ENCODE measurements at places on chromosomes 4 and X.
A peak's percentile ranks its signal among the peaks of the same experiment; 100 is the strongest.

GRCh38 chr4:5157791-5158770 lies 106.8 kb downstream of the STK32B start:
- DNase-seq: no peak

GRCh38 chr4:56164907-56165306 lies 216.2 kb downstream of the CEP135 start:
- DNase-seq: no peak

GRCh38 chr4:99847362-99847976 lies 30.8 kb downstream of the DAPP1 start:
- DNase-seq: no peak

GRCh38 chrX:55451626-55451989 lies 319 bp upstream of the MAGEH1 start:
- DNase-seq: peak; percentile 62

DNA sequence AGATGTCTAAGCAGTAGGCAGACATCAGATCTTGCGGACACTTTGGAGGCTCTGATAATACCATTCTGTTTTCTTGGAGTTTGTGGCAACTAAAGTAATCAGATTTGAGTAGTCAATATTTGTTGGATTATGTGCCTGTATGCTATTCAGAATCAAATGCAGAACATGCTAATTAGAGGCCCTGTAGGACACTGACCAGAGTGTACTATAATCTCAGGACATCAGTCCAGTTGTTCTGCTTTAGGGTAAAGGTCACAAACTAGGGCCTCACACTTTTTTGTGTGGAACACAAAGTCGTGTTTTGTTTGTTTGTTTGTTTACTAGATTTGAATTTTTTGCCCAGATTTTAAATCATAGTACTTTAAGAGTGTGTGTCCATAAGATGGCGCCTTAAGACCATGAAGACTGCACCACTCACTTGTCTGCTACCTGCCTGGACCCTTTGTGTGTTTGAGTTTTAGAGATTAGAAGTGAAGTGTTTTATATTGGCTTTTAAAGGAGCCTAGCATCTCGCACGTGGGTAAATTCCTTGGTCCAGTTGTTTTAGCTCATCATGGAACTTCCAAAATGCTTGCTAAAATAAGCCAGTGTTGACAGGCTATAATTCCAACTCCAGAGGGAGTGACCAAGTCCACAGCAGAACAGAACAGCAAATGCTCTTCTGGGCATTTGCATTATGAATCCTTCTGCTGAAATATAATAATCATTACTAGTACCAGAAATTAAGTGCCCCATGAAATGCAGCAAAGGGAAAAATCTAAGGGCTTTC lies 34.7 kb downstream of the IL13RA1 start:
- DNase-seq: no peak

DNA sequence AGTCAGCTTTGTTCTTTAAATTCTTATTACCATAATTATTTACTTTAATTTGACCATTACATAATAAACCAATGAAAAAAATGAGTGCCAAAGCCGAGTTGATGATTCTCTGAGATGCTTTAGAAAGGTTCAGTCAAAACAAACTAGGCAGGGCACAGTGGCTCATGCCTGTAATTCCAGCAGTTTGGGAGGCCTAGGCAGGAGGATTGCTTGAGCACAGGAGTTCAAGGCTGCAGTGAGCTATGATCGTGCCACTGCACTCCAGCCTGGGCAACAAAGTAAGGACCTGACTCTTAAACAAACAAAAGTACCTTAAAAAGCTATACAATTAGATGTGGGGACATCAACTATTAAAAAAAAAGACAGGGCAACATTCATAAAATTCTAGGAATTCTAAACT lies 75.0 kb downstream of the AFAP1 start:
- DNase-seq: no peak

- no peak for DNase-seq
Observed at GRCh38 chr4:109005523-109005922, 242.7 kb upstream of the ETNPPL start.

DNA sequence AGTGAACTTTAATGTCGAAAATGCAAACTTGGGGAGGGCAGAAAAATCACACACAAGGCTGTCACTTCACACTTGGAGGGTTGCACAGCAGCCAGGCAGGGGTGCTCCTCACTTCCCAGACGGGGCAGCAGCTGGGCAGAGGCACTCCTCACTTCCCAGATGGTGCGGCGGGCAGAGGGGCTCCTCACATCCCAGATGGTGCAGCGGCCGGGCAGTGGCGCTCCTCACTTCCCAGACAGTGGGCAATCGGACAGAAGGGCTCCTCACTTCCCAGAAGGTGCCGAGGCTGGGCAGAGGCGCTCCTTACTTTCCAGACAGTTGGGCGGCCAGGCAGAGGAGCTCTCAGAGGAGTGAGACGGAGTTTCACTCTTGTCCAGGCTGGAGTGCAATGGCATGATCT lies 90.6 kb downstream of the HMGB3 start:
- no peak for DNase-seq

- no peak for DNase-seq
Observed at GRCh38 chrX:38879631-38880220, 78.5 kb downstream of the MID1IP1 start.

DNA sequence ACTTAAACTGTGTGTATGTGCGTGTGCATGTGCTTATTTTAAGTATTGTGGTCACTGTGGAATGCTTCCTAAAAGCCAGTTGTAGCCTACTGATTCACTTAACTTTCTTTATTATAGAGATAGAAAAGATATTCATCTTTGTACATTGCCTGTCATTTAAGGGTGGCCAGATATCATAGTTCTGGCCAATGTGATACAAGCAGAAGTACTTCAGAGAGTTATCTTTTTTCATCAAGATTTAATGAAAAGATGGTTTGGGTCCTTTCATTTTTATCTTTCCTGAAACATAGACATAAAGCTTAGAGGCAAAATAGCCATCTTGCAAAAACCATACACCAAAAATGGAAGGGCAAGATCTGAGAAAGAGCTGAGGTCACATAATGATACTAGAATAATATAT lies 744.7 kb upstream of the ADGRL3 start:
- DNase-seq: no peak

DNA sequence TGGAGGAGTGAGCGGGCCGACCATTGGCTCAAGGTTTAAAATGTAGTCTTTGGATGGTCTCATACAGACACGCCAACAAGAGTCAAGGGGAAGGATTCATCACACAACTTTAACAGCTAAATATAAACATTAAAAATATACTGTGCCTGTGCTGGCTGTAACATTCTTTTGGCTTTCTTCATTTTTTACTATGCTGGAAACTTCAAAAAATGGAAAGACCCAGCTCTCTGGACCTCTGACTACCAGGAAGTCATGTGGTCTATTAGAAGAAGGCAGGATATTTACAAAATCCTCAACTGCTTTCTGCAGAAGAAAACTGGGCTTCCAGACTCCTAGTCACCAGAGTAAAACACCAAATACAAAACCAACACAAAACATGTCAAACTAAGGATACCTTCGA lies 49.8 kb upstream of the KLF3 start:
- DNase-seq: no peak

GRCh38 chr4:127448986-127449385 lies 183.8 kb upstream of the INTU start:
- DNase-seq: no peak

GRCh38 chr4:154044108-154044531 lies 255.2 kb upstream of the SFRP2 start:
- no peak for DNase-seq

GRCh38 chrX:15515931-15516330 lies 15.3 kb downstream of the BMX start:
- DNase-seq: no peak

- no peak for DNase-seq
Observed at GRCh38 chr4:100508691-100509090, 9.1 kb downstream of the EMCN start.

DNA sequence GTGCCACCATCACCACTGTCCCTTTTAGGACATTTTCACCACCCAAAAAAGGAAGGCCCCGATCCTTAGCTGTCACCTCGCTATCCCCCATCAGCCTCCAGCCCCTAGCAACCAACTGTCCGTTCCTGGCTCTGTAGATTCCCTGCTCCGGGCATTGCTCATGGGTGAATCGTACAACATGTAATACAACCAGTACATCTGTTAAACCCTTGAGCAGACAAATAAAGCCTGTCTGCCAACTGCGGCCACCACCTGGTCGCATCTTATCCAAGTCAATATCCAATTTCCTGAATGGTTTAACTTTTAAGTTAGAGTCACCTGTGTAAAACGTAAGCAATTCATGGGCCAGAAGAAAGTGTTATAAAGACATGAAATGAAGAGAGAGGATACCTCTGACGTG lies 251.9 kb downstream of the AFAP1 start:
- DNase-seq: no peak

GRCh38 chr4:25696409-25696808 lies 40.8 kb downstream of the SLC34A2 start:
- DNase-seq: no peak

GRCh38 chr4:76341063-76341462 lies 34.5 kb downstream of the STBD1 start:
- DNase-seq: no peak

DNA sequence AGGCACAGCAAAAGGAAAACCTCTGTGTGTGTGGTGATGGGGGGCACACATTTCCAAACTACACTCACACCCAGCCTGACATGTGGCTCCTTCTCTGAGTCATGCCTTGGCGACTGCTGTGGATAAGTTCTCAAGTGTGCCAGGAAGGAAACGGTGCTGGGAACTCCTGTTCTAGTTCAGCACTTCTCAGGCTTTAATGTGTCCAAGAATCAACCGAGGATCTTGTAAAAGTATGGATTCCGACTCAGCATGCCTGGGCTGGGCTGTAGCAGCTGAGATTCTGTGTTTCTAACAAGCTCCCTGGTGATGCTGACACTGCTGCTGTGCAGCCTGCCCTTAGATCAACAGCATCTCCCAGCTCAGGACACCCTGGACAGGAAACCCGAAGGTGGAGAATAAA lies 20.2 kb downstream of the CLNK start:
- DNase-seq: no peak

DNA sequence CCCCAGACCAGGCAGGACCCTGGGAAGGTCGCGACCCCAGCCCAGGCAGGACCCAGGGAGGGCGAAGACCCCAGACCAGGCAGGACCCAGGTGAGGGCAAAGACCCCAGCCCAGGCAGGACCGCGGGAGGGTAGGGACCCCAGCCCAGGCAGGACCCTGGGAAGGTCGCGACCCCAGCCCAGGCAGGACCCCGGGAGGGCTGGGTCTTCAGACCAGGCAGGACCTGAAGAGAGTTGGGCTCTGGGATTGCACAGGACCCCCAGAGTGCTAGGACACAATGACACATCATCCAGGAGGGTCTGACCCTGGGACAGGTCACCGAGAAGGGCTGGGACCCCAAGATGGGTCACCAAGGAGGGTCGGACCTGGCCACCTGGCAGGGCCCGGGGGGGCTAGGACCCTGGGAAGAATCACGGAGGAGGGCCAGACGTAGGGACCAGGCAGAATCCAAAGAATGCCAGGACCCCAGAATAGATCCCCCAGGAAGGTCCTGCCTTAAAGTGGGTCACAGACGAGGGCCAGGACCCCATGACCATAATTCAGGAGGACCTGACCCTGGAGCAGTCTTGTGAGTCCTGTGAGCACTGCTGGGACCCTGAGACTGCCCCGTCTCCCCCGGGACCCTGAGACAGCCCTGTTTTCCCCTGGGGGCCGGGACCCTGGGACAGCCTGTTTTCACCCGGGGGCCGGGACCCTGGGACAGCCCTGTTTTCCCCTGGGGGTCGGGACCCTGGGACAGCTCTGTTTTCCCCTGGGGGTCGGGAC lies 1.4 kb downstream of the PCGF3 start:
- DNase-seq: no peak

DNA sequence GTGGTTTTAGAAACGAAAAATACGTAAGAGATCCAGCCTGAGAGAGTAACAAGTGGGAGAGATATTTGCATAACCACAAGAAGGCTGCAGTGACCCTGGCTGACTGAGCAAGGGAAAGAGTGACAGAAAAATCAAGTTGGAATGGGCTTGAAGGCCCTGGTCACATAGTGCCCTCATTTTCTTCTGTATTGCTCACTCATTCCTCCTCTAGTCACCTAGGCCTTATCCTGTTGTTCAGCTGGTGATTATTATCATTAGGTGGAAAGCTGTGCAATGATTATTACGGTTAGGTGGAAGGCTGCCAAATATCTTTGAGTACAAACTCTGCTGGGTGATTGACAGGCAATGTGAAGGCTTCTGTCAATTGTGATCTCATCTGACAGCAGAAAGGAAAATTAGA lies 2384.1 kb downstream of the PCDH7 start:
- DNase-seq: no peak

GRCh38 chr4:122038896-122039295 lies 87.0 kb upstream of the TRPC3 start:
- DNase-seq: no peak

- no peak for DNase-seq
Observed at GRCh38 chr4:185738820-185739219, 73.2 kb downstream of the SORBS2 start.

- no peak for DNase-seq
Observed at GRCh38 chr4:44661940-44662622, 10.7 kb upstream of the YIPF7 start.

GRCh38 chr4:54961357-54961975 lies 163.9 kb downstream of the KDR start:
- DNase-seq: no peak

GRCh38 chrX:79371640-79372039 lies 4.5 kb upstream of the ITM2A start:
- DNase-seq: no peak

GRCh38 chrX:110317820-110318663 lies at the start of gene AMMECR1:
AMMECR1 (minus strand) TSS chrX:110318085; CDS start chrX:110318071, 14 bp downstream.
- DNase-seq: peak; percentile 66

GRCh38 chr4:26878794-26879391 lies 18.3 kb downstream of the STIM2 start:
- DNase-seq: no peak

- no peak for DNase-seq
Observed at GRCh38 chrX:84044051-84044450, 143.9 kb downstream of the RPS6KA6 start.

DNA sequence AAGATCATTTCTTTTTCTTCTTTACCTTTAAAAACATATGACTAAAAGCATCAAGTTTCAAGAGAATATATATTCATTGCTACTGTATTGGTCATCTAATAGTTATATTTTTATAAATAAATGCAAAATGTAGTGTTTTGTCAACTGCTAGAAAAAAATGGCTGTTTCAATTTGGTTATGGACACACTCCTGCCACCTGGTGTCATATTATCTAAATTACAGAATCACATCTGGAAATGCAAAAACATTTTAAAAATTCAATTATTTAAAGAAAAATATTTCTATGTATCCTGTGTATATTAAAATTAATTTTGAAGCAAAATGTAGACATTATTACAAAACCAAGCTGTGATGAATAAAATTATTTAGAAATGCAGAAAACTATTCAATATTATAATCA lies 329.4 kb upstream of the PCDH18 start:
- no peak for DNase-seq

Measured in C1 segment of cervical spinal cord (tissue), 14 donors.